ENCODE measurements at places on chromosomes 4 and X. TPM values are rescaled to one million over a fixed set of nuclear protein-coding genes. Genes with fewer than 3 reads are reported as not detected.

DNA sequence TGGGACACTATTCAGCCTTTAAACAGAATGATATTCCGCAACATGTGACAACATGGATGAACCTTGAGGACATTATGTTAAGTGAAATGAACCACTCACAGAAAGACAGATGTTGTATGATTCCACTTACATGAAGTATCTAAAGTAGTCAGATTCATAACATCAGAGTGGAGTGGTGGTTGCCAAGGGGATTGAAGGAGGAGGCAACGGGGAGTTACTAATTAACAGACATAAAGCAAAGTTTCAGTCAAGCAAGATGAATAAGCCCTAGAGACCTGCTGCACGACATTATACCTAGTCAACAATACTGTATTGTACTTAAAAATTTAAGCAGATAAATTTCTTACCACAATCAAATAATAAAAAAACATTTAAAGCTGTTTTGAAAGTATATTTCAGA lies 105.0 kb upstream of the NR0B1 start:
- no peak for DNase-seq

DNA sequence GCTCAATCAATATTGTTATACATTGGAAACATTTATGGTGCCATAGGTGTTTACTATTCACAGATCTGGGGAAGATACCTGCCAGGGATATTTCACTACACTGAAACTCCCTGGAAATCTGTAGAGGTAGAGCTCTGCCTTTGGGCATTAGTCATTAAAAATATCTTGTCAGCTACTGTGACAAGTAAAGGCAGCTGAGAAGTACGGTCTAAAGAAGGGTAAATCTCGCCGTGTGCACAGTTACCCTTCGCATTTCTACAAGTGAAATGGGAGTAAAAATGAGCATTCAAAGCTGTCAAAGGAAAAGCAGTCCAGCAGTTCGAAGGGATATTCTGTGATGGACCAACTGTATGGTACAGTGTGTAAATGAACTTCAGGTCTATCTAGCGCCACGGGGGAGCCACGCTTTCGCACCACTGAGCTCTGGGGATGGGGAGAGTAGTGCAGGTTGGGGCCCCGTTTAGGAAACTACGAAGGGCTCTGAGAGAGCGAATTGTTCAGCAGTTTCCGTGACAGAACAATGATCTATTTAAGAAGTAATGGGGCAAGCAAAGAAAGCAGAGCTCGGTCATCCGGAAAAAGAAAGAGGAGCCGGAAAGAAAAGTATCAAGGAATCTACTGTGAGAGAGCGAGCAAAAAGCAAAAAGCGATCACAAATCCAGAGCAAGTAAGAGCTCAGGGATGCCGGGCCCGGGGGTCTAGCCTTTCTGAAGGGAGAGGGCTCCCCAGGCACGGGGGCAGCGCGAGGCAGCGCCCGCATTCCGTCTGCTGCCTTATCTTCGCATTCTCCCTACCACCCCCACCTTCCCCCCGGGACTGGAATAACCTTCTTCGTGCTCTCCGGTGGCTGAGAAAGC lies 646 bp downstream of the TIGD4 start:
- DNase-seq, result no peak

GRCh38 chr4:15545371-15545770 lies 75.7 kb downstream of the CC2D2A start:
- DNase-seq, result no peak

Gene DIPK2B
- not detected for total RNA-seq

GRCh38 chrX:74179499-74179898 lies 124.5 kb upstream of the ZCCHC13 start:
- peak; percentile 48 for DNase-seq

Gene PDGFRA
- 0.62 TPM for total RNA-seq

Gene GNRHR
- total RNA-seq, result not detected

DNA sequence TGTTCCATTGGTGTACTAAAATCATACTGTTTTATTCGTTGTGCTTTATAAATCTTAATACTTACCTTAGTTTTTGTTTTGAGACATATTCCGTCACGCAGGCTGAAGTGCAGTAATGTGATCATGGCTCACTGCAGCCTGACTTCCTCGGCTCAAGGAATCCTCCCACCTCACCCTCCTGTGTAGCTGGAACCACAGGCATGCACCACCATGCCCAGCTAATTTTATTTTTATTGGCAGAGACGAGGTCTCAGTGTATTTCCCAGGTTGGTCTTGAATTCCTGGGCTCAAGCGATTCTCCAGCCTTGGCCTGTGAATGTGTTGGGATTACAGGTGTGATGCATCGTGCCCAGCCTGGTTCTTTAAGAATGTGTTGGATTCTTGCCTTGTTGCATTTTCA lies 24.4 kb upstream of the DCK start:
- DNase-seq, result peak; percentile 55

- DNase-seq, result no peak
Observed at GRCh38 chr4:33711826-33712225, 2532.5 kb downstream of the ARAP2 start.

- peak; percentile 59 for DNase-seq
Observed at GRCh38 chr4:16684097-16684496, 214.3 kb downstream of the LDB2 start.

Gene PRR32
- not detected for total RNA-seq

GRCh38 chrX:16870862-16871815 lies 977 bp upstream of the RBBP7 start:
- peak; percentile 12 for DNase-seq

DNA sequence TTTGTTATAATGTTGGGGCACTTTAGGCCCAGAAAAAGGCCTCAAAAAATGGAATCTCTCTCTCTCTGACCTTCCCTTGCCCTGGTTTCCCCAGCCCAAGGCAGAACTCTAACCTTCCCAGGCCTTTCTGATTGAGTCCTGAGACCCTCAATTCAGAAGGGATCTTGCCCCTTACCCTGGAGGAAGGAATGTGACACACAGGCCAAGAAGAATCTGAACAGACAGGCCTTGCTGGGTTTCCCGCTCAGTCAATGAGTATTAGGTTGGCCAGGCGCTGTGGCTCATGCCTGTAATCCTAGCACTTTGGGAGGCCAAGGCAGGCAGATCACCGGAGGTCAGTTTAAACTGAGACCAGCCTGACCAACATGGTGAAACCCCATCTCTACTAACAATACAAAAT lies 27.6 kb downstream of the ELOVL6 start:
- DNase-seq, result no peak

- no peak for DNase-seq
Observed at GRCh38 chr4:38510201-38510600, 153.8 kb upstream of the KLF3 start.

DNA sequence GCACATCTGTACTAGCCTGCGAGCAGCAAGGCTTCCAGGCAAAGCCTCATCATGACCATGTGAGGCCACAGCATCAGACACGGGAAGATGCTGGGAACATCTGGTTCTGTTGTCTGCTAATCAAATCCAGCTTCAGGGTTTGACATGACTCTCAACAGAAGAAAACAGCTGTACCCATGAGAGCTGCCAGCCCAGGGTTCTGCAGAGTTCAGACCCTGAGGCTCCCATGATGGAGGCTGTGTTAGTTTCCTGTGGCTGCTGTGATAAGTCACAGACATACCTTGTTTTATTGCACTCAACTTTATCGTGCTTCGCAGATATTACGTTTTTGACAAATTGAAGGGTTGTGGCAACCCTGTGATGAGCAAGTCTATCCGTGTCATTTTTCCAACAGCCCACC lies 37.5 kb downstream of the JAKMIP1 start:
- no peak for DNase-seq

DNA sequence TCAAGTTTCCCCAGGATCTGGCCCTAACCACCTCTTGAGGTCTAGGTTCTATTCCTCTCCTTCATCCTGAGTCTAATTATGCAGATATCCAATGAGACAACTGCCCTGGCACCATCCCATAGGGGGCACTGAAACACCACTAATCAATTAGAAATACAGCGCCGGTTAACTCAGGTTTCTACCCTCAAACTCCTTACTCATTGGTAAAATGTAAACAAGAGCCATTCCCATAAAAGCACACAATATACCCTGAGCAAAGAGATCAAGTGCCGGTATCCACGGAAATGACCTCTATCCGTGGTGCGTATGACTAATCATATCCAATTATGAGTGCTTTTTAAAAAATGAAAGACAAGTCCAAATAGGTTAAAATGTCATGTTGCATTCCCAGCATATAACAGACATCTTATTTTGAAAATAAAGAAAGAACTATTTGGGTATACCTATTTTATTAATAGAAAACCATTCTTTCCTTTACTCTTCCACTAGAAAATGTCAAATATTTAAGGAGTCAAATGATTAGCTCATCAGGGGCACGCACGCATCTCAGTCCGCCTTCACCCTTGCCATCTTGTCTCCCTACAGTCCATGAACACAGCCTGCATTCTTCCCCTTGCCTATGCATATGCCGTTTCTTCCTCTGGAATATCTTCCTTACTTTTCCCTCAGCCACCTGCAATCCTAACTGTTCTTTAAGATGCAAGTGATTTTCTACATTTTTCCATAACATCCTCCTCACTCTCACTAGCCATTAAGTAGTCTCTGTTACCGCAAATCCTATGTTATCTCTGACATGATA lies 141.1 kb downstream of the MAML3 start:
- DNase-seq, result peak; percentile 84

- DNase-seq, result peak; percentile 46
Observed at GRCh38 chr4:51831133-51831532, 11.8 kb upstream of the DCUN1D4 start.

- DNase-seq, result peak; percentile 40
Observed at GRCh38 chrX:118254611-118255010, 91.3 kb upstream of the WDR44 start.

Gene SLITRK2
- not detected for total RNA-seq

DNA sequence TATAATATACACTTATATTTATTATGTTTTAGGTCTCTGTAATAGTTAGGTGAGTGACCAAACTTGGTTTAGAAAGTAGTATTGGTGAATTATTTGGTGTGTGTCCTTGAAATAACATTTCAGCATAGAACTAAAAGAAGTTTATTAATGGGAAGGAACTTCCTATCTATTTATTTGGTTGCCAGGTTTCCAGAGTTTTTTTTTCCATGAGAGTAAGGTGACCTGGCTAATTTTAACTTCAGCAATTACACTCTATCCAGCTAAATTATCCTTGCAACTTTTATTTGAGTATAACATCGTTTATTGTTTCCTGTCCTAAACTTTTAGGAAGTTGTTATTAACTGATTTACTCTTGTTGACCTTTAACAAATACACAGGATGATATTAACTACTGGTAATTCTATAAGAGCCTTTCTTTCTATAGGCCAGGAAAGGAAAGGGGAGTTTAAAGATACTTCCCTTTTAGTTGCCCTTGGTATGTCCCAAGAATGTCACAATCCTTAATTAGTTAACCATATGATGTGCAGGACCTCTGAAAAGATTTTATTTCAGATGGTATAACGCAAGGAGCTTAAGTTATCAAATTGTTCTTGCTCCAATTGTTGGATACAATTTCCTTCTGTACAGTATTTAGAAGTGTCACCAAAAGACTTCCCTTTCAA lies 18.9 kb downstream of the PRDM8 start:
- no peak for DNase-seq

DNA sequence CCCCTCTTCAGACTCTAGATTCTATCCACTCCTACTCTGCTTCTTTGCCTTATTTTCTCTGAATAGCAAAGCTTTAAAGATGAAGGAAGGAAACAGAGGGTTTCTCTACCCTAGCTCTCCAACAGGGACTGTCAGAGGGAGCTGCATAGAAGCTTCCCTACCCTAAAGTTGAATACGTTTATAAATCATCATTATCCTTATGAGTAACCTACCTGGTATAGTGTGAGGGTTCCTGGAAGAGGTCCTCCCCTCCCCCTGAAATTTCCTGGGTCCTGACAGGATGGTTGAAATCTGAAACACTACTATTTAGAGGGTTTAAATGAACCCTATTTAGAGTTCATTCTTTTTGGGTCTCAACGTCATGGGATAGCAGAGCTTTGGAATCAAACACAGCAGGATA lies 187.0 kb upstream of the RBPJ start:
- no peak for DNase-seq

GRCh38 chr4:125243789-125244397 lies 70.9 kb upstream of the FAT4 start:
- DNase-seq, result no peak

Gene GPR78
- 0.07 TPM for total RNA-seq

DNA sequence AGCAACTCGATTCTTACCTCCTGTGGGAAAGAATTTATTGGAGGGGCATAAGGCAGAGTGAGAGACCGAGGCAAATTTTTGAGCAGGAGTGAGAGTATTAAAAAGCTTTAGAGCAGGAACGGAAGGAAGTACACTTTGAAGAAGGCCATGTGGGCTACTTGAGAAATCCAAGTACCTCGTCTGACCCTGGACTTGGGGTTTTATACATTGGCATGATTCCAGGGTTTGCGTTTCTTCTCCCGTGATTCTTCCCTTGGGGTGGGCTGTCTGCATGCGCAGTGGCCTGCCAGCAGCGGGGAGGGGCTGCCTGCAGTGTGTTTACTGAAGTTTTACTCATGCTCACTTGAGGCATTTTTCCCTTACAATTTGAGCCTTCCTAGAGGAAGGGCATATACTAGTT lies 3.4 kb downstream of the GALNT7 start:
- DNase-seq, result no peak

DNA sequence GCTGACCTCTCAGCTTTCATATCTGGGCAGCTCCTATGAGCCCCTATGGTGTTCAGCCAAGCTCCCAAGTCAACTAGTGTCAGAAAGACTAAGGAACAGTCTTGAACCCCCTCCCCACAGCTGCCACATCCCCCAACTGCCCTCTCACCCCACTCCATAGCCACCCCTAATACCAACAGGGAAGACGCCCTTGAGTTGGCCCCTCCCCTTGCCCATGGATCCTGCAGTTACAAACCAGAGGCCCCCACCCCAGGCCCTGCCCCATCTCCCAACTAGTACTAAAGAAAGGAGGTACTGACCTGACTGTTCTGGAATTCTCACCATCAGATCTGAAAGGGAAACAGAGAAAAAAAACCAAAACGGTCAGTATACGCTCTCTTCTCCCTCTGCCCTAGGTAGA lies 10.2 kb upstream of the IQSEC2 start:
- no peak for DNase-seq

DNA sequence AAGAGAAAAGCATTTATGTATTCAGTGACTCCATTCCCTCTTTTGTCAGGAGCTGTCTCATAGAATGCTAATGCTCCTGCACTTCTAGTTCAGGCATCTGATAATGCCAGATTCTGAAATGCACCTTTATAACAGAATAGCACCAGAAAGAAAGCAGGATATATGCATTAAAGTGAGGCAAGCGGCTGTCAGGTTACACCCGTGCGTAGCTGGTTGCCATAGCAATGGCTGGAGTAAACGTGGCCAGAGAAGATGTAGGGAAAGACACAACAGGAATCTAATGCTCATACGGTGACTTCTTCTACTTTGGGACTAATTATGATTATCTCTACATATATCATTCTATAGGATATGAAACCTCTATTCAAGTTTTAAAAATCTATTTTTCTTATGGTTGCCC lies 5.9 kb downstream of the EMCN start:
- no peak for DNase-seq

Gene ANXA10
- 0.17 TPM for total RNA-seq
